HT1080 (cell line): ENCODE measurements at places on chromosomes 16 and 17.

DNA sequence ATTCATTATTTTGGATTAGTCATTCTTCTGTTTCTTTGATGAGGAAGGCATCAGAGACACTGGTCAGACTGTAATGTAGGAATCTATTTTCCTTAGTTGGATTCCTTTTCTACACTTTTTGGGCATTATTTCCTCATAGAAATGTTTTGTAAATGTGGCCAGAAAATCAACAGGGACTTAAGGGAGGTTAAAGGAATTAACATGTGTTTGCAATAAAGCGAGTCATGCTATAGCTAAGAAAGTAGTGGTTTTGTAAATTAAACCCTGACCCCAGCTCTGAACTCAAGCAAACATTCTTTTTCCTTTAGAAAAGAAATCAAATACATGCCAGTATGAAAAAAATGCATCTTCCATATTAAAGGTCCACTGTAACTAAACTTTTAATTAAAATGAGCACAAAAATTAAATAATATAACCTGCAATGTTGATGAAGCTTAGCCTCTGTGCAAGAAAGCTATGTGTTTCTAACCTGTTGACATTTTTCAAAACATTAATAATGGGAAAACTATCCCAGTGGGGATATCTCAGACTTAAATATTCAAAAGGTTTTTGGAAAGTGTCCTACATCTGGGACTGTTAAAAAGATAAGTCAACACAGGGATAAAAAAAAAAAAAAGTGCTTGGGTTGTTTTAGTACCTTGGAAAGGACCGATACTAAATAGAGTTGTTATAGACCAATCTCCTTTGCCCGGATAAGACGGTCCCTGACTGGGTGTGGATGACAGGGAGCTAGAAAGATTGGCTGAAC, 428.0 kb downstream of the CA10 start:
- DNase-seq, result no peak

DNA sequence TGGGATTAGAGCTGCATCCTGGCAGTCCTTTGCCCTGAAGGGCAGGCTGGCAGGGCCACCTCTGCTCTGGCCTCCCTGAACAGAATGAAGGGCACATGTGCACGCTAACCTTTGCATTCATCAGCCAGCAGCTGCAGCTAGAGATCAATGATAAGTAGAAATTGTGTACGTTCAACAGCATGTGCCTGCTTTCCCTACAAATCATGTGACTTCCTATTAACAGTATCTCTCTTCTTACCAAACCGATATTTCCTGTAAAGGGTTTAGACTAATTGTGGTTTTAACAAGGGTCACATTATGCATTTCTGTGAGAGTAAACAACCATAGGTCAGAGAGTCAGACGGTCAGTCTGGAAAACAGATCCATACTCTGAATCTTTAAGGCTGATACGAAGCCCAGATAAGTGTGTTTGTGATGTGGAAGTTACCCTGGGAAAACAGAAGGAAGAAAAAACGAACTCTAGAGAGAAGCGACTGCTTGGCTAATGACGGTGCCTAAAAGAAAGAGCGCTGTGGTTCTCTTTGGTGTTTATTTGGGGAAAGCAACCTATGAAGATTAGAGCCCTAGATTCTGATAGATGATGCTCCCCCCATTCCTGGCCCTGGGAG, 219.4 kb downstream of the MAF start:
- DNase-seq, result no peak

DNA sequence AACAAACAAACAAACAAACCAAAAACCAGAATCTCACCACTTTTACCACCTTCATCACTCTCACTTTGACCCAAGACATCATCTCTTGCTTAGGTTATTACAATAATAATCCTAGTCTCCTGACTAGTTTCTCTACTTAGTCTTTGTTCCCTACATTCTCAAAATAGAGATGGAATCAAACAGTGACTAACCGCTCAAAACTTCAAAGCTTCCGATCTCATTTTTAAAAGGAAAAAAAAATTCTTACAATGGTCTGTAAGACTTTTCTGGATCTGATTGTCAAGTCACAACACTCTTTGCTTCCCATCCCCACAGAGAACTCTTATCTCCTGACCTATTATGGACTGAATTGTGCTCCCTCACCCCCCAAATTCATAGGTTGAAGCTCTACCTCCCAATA, 60.9 kb downstream of the SPAG9 start:
- DNase-seq, result peak; percentile 43

GRCh38 chr17:48505788-48506187, 25.0 kb downstream of the HOXB1 start:
- DNase-seq, result peak; percentile 92

DNA sequence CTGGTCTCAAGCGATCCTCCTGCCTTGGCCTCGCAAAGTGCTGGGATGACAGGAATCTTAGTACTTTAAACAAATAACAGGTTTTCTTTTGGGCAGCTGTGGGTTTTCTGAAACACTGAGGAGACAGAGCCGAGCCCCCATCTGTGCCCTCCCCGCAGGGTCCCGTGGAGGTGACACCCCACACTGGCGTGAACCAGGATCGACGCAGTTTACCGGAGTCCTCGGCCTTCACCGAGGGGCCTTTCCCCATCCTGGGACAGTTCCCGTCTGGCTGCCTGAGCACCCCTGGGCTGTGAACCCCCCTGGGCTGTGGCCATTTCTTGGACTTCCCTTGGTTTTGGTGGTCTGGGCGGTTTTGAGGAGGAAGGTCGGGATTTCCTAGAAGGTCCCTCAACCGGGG, 15.3 kb upstream of the GNG13 start:
- DNase-seq, result no peak

DNA sequence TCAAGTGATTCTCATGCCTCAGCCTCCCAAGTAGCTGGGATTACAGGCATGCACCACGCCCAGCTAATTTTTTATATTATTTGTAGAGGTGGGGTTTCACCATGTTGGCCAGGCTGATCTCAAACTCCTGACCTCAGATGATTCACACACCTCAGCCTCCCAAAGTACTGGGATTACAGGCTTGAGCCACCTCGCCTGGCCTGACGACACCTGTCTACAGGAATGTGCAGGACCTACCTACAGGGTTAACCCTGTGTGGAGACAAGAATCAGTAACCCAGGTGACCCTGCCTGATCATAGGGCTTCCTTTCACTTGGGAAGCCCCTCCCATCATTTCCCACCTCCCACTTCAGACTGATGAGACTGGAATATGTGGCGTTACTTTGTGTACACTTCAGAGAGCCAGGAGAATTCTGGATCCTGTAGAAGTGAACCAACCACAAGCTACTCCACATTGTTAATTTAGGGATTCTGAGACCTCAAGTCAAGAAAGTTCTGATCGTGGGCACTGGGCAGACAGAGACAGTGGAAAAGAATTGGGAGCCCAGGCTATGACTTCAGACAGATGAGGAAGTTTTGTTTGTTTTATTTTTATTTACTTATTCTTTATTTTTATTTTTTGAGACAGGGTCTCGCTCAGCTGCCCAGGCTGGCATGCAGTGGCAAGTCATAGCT, 5.7 kb upstream of the MILR1 start:
- DNase-seq, result peak; percentile 36

- DNase-seq, result no peak
Observed at GRCh38 chr16:54480429-54480828, 193.8 kb upstream of the IRX3 start.

DNA sequence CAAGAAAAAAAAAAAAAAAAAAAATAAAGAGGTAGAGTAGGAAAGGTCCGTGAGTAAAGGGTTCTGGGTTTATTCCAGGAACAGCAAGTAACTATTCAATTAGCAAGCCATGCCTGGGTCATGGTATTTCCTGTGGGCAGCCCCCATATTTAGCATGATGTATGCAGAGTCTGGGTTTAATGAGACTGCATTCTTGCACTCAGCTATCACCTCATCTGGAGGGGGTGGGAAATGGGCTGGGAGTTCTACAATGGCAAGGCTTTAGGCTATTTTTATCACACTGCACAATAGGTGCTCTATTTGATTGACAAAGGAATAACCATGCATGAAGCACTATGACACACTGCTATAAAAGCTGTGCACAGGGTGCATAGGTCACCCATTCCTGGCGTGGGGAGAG, 104.0 kb upstream of the CCL2 start:
- peak; percentile 20 for DNase-seq

DNA sequence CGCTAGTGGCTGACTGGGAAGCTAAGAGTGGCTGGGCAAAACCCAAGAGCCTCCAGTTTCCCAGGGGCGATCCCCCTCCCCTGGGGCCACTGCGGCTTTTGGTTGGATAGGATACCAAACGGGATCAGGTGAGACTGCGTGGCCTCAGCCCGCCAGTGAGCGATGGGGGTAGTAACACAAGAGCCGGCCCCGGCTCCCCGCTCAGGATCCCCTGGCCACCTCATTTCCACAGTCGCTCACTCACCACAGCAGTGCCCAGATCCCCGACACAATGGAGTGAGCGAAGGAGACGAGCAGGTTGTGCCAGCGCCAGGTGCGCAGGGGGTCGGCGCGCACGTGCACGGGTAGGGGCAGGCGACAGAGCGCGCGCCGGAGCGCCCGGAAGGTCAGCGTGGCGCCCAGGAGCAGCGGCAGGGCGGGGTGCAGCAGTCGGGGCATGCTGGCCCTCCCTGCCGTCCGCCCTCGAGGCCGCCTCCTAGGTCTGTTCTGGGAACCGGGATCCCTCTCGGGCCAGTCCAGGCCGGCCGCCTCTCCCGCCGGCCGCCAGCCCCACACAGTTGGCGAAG, 290 bp downstream of the TLCD1 start:
- DNase-seq, result peak; percentile 89
